ENCODE measurements at places on chromosomes 3 and 15. TPM values are rescaled to one million over a fixed set of nuclear protein-coding genes. Genes with fewer than 3 reads are reported as not detected.

DNA sequence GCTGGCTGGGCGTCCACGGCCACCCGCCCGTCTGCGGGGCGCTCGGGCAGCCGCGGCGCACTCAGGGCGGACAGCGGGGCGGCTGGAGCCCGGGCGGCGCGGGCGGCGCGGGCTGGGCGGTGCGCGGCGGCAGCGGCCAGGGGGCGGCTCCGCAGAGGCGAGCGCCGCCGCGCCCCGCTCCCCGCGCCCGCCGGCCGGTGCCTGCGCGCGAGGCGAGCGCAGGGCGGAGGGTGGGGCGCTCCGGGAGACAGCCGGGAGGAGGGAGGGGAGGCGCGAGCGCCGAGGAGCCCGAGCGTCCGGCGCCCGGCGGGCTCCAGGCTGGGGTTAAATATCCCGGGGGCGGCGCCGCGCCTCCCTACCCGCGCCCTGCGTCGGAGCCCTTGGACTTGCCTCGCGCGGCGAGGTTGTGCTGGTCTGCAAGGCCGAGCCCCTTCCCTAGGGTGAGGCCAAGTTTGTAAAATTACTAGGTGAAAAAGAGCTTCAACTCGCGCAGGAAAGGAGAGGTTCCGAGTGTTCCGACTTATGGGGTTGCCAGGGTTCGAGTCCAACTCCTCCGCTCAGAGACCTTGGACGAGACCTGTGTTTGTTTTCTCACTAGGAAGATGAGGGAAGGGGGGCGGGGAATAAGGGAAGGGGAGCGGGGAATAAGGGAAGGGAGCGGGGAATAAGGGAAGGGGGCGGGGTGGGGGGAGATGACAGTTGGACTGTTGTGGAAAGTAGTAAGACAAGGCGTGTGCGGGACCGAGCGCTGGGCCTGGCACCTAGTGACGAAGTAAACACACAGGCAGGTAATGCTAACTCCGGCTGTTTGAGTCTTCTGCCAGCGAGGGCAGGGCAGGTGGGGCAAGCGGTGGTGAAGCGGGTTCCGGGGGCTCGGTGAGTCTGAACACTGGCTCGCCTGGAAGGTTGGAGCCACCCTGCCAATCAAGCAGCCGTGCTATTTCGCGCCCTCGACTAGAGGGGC, at the start of gene TNFAIP8L3:
Gene TNFAIP8L3, minus strand, starts transcription at position 301 of the 964 bp plus-strand sequence. CDS start 311 bp downstream, outside the sequence.
- H3K4me1 ChIP-seq = peaks cover 5% of the 10 kb centered on the region
- H3K27ac ChIP-seq = no peak within 1 kb of the TSS
- peak within 1 kb of the TSS; percentile 70 for H3K4me3 ChIP-seq
- DNase-seq = peak; percentile 8

Gene CLRN1
- total RNA-seq = not detected

Gene CSPG5
- 0.48 TPM for total RNA-seq

- H3K36me3 ChIP-seq = no peaks in the 10 kb centered on the region
- H3K27me3 ChIP-seq = no peaks in the 10 kb centered on the region
- H3K4me1 ChIP-seq = no peaks in the 10 kb centered on the region
- DNase-seq = no peak
- H3K4me3 ChIP-seq = no peak overlapping the region
- no peak overlapping the region for H3K27ac ChIP-seq
These were observed 124.6 kb downstream of the TMEM108 start for GRCh38 chr3:133162670-133163305.

Gene MAGEF1
- 28.1 TPM for total RNA-seq

GRCh38 chr3:15755181-15755580, 42.6 kb downstream of the ANKRD28 start:
- no peak for DNase-seq
- no peaks in the 10 kb centered on the region for H3K27me3 ChIP-seq
- peaks cover 12% of the 10 kb centered on the region for H3K4me1 ChIP-seq
- H3K4me3 ChIP-seq = no peak overlapping the region
- H3K36me3 ChIP-seq = peaks cover 4% of the 10 kb centered on the region

DNA sequence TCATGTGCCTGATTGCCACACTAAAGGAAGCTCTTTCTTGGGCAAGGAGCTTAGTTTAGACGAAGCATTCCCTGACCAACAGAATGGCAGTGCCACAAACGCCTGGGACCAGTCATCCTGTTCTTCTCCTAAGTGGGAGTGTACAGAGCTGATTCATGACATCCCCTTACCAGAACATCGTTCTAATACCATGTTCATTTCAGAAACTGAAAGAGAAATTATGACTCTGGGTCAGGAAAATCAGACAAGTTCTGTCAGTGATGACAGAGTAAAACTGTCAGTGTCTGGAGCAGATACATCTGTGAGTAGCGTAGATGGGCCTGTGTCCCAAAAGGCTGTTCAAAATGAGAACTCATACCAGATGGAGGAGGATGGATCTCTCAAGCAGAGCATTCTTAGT, 18.4 kb downstream of the SENP5 start:
- H3K27me3 ChIP-seq = no peaks in the 10 kb centered on the region
- peaks cover 65% of the 10 kb centered on the region for H3K4me1 ChIP-seq
- peak overlapping the region; percentile 17 for H3K27ac ChIP-seq
- H3K36me3 ChIP-seq = peaks cover 7% of the 10 kb centered on the region

GRCh38 chr3:147653367-147653923, 244.3 kb downstream of the ZIC1 start:
- H3K27me3 ChIP-seq = no peaks in the 10 kb centered on the region
- no peak for DNase-seq

- no peaks in the 10 kb centered on the region for H3K4me1 ChIP-seq
- no peak overlapping the region for H3K27ac ChIP-seq
- H3K4me3 ChIP-seq = no peak overlapping the region
- DNase-seq = no peak
These were observed 328.9 kb downstream of the CHL1 start for GRCh38 chr3:525415-525814.

DNA sequence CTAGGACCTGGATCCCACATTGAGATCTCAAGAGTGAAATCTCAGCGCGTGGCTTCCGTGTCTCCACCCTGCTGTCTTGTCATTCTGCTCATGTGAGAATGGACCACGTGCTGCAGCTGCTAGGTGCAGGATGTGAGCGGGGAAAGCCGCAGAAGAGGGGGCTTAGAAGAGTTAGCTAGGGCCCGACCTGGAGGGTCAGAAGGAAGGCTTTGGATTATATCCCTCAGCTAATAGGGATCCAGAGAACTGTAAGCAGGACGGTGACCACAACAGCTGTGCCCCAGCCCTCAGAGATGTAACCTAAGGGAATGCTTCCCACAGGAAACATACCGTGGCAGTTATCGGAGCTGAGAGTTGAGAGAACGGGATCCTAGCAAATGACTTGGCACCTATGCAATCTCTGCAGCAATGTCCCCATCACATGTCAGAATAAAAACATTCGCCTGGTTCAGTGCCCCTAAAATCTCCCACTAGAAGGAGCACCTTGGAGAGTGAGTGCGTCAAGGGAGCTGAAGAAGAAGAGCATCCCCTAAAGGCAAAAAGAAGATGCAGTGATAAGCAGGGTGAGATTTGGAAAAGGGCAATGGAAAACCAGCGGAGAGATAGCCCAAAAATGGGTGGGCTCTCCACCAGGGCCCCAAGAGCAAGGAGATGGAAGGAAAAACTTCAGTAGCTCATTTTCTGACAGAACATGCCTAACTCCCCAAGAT, 76.9 kb upstream of the ST8SIA2 start:
- H3K4me1 ChIP-seq = no peaks in the 10 kb centered on the region
- H3K4me3 ChIP-seq = no peak overlapping the region
- no peak for DNase-seq
- peaks cover 15% of the 10 kb centered on the region for H3K27me3 ChIP-seq
- no peak overlapping the region for H3K27ac ChIP-seq
- no peaks in the 10 kb centered on the region for H3K36me3 ChIP-seq

DNA sequence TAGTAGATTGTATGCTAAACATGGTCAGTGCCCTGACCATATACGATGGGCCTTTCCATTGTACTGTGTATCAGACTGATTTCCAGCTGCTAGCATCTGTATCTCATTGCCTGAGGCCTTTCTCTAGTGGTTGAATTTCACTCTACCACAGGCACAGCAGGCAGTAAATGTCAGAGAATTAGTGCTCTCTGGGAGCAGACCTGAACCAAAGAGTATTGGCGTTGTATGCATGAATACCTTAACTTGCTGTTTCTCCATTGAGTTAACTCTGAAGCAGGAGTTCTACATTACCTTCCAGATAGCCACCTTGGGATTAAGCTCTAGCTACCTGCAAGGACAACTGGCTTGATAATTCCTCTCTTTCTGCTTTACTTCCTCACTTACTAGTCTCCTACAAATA, 439.2 kb upstream of the EPHA3 start:
- H3K36me3 ChIP-seq = no peaks in the 10 kb centered on the region
- no peaks in the 10 kb centered on the region for H3K27me3 ChIP-seq
- no peak for DNase-seq
- no peak overlapping the region for H3K27ac ChIP-seq
- no peaks in the 10 kb centered on the region for H3K4me1 ChIP-seq
- H3K4me3 ChIP-seq = no peak overlapping the region

DNA sequence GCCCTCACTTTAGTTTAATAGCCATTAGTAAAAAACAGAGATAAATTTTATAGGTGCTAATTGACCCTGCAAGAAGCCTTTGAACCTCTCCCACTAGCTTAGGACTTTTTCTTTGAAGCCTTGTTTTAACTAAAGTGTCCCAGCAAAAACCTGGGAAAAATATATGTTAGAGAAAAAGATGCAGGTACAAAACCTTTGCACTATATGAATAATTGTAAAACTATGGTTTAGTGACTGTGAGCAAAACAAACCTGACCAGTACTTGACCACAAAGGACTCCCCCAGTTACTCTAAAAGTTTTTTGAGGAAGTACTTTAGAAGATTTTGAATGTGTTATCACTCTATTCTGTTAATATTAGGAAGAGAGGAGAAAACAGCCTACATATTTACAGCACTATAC, 123.3 kb upstream of the TP63 start:
- peaks cover 2% of the 10 kb centered on the region for H3K36me3 ChIP-seq
- H3K27ac ChIP-seq = no peak overlapping the region
- H3K27me3 ChIP-seq = peaks cover 11% of the 10 kb centered on the region
- no peak overlapping the region for H3K4me3 ChIP-seq

- no peak overlapping the region for H3K4me3 ChIP-seq
- no peak for DNase-seq
- no peaks in the 10 kb centered on the region for H3K27me3 ChIP-seq
- no peaks in the 10 kb centered on the region for H3K36me3 ChIP-seq
- H3K27ac ChIP-seq = no peak overlapping the region
- H3K4me1 ChIP-seq = peaks cover 13% of the 10 kb centered on the region
These were observed 58.6 kb downstream of the SYNM start for GRCh38 chr15:99163271-99164062.

GRCh38 chr15:59668556-59668955, 11.2 kb upstream of the GTF2A2 start:
- no peak overlapping the region for H3K27ac ChIP-seq
- DNase-seq = no peak
- H3K4me3 ChIP-seq = no peak overlapping the region

GRCh38 chr3:56890448-56891091, 88.8 kb upstream of the ARHGEF3 start:
- DNase-seq = no peak
- no peaks in the 10 kb centered on the region for H3K36me3 ChIP-seq
- peak overlapping the region; percentile 46 for H3K4me3 ChIP-seq

Gene LAMB2
- 0.39 TPM for total RNA-seq

Gene LINGO1
- 0.17 TPM for total RNA-seq

- H3K27me3 ChIP-seq = no peaks in the 10 kb centered on the region
- no peak overlapping the region for H3K4me3 ChIP-seq
- DNase-seq = no peak
- H3K27ac ChIP-seq = no peak overlapping the region
- H3K36me3 ChIP-seq = no peaks in the 10 kb centered on the region
- no peaks in the 10 kb centered on the region for H3K4me1 ChIP-seq
These were observed 393.2 kb downstream of the SOX2 start for GRCh38 chr3:182104881-182105280.
